ENCODE measurements at places on chromosomes 12 and 14.

GRCh38 chr14:74945261-74945851 lies 10.0 kb downstream of the PGF start:
- no peak for DNase-seq

DNA sequence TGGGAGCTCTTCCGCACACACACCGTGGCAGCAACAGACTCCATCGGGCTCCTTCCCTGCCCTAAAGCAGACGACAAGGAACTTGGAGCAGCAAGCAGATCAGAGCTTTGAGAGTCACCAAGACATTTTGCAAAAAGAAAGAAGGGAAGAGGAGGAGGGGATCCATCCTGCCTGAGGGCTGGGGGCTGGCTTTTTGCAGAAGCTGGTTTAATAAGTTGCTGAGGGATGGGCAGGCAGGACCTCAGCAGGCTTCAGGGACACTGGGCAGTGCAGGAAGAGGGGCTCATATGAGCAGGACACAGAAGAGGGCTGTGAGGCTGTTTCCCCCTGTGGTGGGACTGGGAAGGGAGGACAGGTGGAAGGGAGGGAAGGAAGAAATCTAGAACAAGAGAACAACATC lies 133.4 kb upstream of the GSC start:
- DNase-seq, result no peak

DNA sequence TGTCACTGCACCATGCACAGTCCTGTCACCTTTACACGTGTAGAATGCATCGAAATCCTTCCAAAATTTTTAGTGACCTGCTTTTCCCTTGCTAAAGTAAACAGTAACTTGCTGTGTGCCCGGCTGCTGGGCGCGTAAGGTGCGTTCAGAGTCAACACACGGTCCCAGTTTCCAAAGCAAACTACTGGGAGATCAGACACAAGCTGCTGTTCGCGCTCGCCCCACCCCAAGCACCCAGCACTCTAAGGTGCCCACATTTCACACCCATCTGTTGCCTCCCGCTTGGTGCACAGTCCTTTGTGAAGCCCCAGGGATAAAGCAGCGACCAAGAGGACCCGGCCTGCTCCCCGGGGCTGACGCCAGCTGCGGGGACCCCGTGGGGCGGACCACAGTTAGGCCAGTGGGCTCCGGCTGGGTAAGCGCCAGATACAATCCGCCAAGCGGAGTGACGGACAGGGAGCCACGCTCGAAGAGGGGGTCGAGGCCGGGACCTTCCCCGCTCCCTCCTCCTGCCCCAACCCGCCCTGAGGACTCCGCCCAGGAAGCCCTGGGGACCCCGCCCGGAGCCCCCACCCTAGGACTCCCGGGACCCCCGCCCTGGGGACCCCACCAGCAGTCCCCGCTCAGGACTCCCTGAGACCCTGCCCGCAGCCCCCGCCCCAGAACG lies 633 bp downstream of the STX2 start:
- no peak for DNase-seq

DNA sequence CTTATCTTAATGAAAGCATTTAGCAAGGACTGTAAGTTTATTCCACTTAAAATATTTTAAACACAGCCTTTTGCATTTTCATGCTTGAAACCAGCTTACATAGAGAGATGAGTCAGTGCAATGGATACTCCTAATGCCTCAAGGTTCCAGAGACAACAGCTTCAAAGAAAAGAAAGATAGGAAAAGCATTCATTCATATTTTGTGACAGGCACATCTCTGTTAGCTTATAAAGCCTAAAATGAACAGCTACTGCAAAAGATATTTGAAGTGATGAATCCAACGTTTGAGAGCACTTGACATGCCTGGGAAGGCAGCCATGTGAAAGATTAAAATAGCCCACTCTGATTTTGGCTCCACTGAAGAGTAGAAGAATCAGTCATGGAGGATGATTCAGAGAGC lies 814.5 kb downstream of the RPS29 start:
- no peak for DNase-seq

DNA sequence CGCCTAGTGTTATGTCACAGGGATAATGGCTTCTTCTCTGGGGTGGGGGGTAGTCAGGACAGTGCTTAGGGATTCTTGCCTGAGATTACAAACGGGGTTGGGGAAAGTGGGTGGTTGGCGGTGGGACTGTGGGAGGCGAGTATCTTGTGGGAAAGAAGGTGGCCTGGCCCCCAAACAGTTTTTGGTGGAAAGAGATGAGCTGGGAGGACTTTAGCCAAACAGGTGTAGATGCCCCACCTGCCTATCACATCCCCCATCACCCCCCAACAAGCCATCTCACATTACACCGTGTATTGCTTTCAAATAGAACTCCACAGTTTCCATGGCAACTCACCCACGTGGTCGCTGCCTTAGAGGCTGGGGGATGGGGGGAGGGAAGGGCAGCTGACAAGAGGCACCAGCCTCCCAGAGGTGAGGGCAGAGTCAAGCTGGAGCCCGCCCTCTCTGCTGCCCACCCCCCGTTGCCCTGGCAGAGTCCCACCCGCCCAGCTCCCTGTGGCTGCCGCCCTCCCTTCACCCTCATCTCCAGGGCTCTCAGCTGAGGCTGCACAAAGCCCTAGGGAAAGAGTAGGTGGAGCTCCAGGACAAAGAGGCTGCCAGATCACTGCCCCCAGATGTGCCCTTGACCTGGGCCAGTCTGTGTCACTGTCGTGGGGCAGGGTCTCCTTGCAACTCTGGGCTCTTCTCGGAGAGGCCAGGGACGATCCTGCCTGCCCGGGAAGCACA lies 98.3 kb downstream of the LRRC74A start:
- no peak for DNase-seq

DNA sequence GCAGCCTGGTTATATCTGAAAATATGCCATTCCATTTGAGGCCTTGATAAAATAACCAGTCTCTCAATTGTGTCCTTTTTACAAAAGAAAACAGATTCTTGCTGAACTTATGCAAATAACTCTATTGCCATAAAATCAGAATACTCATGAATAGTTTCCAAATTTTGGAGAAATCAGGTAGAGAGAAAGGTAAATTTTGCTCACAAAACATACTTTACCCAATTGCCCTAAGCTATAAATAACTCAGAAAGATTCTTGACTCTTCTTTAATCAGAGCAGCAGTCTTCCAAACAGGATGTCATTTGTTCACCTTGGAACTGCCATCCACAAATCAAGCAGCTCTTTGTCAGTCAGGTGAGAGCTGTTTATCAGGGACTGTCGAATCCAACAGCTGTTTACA lies 12.6 kb downstream of the ZNF26 start:
- no peak for DNase-seq

DNA sequence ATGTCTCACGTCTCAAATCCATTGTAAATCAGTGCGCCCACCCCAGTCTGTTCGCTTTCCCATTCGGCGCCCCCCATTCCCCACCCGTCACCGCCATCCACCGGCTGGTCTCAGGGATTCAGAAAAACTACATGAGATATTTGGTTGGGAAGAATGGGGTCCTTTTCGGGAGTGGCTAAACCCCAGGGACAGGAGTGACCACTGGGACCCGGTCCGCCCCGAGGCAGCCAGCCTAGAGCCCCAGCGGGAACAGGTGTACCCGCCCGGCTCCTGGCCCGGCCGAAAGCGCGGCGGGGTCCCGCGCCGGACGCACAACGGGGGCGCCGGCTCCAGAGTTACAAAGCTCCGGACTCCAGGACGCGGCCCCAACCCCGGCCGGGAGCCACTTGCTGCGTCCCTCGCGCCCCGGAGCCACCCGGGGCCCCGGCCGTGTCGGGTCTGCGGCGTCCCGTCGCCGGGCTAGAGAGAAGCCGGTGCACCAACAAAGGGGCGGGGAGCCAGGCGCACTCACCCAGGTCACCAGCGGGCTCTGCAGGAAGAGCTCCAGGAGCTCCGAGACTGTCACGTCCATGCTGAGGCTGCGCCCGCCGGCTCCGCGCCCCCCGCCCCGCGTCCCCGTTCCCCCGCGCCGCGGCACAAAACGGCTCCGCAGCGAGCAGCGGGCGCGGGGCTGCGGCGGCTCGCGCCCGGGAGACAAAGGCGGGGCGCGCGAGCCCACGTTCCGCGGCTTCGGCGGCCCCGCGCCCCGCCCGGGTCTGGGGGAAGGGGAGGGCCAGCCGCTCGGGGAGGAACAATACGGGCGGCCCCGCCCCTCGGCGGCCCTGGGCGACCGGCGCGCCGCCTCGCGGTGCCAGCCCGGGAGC lies at the start of gene CCDC88C:
CCDC88C (minus strand) TSS at position 701 of the 863 bp plus-strand sequence; CDS start at position 571, 130 bp downstream.
- DNase-seq, result no peak

- no peak for DNase-seq
Measured at GRCh38 chr12:65560286-65560685, 264.0 kb upstream of the HMGA2 start.

- DNase-seq, result no peak
Measured at GRCh38 chr14:50871914-50872732, at the start of gene ABHD12B. Gene ABHD12B, plus strand, starts transcription at chr14:50872053. Its CDS starts 122 bp downstream, at chr14:50872175.

- DNase-seq, result no peak
Measured at GRCh38 chr14:85618978-85619377, 89.0 kb downstream of the FLRT2 start.

- DNase-seq, result no peak
Measured at GRCh38 chr14:90500665-90501370, 104.0 kb downstream of the CALM1 start.

- no peak for DNase-seq
Measured at GRCh38 chr12:26870491-26871419, 37.8 kb upstream of the ITPR2 start.

DNA sequence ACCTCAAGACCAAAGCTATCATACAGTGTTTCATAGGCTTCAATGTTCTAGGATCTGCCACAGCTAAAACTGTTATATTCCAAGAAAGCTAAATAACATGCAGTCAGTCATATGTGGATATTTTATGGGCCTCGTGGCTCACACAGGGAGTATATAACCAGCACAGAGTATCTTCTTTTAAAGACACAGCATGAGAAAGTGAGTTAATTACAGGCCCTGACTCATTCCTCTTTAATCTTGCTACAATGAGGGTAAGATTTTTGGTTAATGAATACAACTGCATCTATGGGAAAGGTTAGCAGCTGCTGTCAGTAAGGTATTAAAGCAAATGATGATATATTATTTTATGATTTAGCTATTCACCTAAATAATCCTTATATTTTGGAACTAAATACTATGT lies 111.0 kb downstream of the TRAFD1 start:
- no peak for DNase-seq

DNA sequence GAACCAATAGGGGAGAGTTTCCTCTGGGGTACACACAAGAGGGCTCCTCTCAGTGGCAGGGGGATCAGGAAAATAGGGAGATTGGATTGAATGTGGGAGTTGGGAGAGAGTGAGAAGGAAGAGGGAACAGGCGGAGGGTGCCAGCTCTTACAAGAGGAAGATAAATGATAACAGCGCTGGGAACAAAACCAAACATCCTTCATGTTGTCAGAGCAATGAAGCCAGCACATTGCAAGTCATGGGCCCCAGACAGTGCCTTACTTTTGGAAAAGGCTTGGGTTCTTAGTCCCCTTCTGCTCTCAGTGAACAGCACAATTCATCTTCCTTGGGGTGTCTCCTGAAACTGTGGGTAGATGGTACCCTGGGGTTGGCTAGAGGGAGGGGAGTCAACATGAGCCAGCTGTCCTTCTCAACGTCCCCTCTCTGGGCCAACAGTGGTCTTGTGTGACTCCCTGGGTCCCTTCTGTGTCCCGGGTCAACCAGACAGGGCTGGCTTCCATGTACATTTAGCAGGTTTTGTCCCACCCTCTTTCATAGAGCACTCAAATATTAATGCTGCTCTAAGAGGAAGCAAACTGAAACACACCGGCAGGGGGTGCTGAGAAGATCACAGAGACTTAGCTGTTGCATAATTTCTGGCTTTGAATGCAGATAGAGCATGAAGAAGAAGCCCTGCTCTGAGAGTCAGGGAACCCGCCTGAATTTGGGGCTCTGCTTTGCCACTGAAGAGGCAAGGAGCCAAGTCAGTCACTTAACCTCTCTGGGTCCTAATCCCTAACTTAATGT lies 138.5 kb downstream of the ESRRB start:
- no peak for DNase-seq

DNA sequence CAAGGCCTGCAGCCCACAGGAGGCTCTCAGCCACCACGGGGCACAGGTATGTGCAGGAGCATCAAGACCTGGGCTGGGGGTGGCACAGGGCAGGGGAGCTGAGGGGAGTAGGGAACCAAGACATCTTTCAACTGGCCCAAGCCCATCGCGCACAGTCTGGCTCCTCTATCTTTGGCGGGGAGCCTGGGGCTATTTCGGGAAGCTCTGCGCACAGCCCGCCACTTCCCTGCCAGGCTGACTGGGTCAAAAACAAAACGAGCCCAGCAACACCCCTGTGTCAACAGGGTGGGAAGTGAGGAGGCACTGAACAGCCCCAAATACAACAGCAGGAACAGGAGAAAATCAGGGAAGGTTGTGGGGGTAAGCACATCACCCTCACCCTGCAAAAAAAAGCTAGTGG lies 83.9 kb downstream of the ARL6IP4 start:
- no peak for DNase-seq

- no peak for DNase-seq
Measured at GRCh38 chr14:95703805-95704204, 10.1 kb downstream of the TCL1A start.

DNA sequence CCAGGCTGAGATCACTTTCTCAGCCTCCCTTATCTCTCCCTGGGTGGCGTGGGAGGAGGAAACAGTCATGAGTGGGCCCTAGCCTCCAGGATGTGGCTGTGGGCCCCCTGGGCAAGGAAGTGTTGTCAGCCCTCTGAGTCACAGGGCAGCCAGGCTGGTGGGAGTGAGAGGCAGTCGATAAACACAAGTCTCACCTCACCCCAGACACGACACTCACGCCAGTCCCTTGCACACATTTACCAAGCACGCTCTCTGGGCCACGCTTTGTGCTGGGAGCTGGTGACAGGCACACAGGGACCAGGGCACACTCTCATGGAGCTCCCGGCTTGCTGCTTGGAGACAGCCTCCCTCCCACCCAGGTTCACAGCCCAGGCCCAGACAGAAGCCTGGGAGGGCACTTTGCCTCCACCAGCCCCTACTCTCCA lies 1.9 kb upstream of the KRT79 start:
- DNase-seq, result no peak

DNA sequence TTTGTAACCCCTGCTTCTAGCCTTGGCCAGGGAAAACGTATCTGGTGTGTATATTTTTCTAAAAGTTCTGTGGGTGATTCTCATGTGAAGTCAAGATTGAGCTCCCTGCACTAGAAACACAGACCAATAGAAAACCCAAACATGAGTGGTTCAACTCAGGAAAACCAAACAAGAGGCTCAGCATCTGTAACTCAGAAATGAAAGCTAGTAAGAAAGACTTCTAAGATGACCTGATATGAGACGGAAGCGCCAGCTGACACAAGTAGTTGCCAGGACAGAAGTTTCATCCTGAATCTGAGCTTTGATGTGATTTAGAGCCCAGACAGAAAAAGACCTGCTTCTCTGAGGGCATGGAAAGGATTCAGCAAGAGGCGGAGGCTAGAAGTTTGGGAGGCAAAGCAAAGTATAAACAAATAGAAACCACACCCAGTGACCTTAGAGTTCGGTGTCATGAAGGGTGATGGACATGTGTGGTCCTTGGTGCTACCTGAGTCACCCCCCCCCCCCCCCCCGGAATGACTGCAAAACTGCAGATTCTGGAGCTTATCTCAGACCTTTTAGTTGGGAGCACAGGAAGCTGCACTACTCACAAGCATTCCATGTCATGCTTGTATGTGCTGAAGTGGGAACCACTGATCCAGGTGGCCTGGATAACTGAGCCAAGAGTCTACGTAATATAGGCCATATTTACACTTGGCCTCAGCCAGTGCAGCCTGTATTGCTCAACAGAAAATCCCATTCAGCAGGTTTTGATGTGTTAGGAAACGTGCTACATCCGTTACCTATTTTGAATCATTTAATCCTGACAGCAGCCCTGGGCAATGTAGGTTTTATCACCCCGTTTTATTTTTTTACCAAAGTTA lies 191.3 kb downstream of the ANO6 start:
- DNase-seq, result no peak

GRCh38 chr14:75254381-75254822 lies 24.2 kb upstream of the FOS start:
- DNase-seq, result no peak
